ENCODE measurements at places on chromosomes 3 and 15. TPM values are rescaled to one million over a fixed set of nuclear protein-coding genes. Genes with fewer than 3 reads are reported as not detected.

GALK2 gene
- 23.5 TPM for total RNA-seq

AGBL1 gene
- not detected for total RNA-seq

CMTM8 gene
- 5.0 TPM for total RNA-seq

GOLGA8G gene
- total RNA-seq = not detected

DNAH1 gene
- 12.2 TPM for total RNA-seq

ENTPD3 gene
- not detected for total RNA-seq

FBXL22 gene
- total RNA-seq = 0.83 TPM

VEPH1 gene
- total RNA-seq = not detected

COX17 gene
- 62.2 TPM for total RNA-seq

ALPK3 gene
- total RNA-seq = 0.10 TPM

EPB42 gene
- not detected for total RNA-seq

SUCNR1 gene
- total RNA-seq = not detected

CTXN2 gene
- total RNA-seq = not detected
